ENCODE measurements at places on chromosomes 6 and 20.

- no peak for DNase-seq
Observed at GRCh38 chr6:135642912-135643311, 145.4 kb upstream of the AHI1 start.

DNA sequence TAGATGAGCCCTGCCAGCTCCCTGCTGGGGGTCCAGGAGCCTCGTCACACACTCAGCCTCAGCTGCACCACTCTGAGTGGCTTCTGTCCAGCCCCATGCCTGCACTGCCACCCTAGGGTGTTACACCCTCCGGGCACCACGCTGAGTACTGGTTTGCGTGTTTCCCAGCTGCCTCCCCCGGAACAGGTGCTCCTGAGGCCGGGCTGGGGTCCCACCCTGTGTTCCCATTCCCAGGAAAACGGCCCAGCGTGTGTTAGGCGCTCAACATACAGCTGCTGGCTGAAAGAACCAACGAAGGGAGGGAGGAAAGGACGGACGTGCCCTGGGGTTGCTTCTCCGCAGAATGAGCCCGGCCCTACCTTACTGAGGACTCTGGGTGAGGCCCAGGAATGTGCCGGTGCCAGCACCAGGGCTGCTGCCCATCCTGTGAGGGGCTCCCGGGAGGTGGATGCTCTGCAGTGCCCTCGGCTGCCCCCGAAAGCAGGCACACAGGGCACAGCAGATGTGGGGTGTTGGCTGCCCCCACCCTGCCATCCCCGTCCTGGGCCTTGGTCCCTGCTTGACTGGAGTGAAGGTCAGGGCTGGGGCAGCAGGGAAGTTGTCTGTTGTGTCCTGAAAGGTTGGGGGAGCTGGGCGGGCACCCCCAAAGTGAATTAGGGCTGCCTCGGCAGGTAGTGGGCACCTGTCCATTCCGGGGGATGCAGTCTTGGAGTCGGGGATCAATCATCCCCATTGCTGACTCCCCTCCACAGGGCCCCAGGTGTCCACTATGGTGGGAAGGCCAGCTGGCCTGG, 16.3 kb downstream of the LAMA5 start:
- no peak for DNase-seq

DNA sequence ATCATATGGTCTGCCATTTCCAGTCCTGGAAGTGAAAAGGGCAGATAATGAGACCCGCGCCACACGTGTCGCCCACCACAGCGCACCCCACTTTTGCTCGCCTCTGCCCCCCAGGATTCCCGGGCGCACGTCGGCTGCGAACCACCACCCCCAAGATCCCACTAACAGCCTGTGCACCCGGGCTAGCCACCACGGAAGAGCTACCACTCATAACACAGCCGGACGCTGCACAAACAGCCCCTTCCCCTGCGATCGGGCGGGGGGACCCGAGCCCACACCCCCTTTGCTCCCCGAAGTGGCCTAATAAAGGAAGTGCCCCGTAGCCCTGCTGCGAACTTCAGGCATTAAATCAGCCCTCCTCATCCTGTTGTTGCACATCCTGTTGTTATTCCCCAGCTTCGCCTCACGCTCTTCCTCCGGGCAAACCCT, 506 bp downstream of the CITED2 start:
- DNase-seq, result no peak

GRCh38 chr6:92109256-92109655, 1310.1 kb downstream of the EPHA7 start:
- no peak for DNase-seq

DNA sequence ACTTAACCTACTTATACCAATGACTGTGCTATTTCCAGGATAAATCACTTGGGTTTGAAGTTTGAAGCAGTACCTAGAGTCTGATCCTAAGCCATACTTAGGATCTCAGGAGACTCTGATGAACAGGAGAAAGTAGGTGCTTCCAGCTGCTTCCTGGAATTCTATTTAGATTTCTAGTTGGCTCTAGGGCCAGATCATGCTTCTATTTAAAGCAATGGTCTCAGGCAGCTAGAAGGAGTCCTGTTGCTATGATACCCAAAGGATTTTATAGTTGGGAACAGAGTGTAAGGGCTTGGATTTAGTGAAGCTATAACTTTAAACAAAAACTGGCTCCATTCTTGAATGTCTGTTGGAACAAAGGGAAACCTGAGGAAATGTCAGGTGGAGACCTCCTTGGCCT, 52.4 kb upstream of the TINAG start:
- no peak for DNase-seq

DNA sequence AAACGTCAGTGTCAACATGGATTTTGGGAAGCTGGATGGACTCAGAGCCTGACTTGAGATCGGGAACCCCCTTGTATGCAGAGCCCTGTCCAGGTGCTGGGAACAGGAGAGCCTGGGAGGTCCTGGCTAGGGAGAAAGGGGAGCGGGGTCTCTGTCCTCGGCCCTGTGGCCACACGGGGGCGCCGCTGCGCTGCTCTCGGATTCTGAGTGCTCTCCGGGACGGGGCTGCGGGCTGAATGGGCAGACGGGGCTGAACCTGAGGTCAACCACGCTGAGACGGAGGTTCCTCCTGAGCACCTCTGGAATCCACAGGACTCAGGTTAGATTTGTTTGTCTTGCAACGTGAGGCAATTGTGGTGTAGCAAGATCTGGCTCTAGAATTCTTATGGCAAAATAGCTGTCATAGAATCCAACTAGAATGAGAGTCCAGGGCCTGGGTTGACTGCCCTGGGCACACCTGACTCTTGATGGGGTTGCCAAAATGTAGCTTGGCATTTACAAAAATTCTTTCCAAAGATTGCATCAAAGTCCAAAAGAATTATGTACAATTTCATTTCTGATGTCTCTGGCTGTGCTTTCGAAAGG, 20.6 kb upstream of the HLA-F start:
- no peak for DNase-seq

- no peak for DNase-seq
Observed at GRCh38 chr20:37355252-37356180, 9.6 kb downstream of the SRC start.

GRCh38 chr20:45115829-45116228, 855 bp upstream of the WFDC5 start:
- DNase-seq, result no peak

- DNase-seq, result no peak
Observed at GRCh38 chr6:20173833-20174792, 38.2 kb downstream of the MBOAT1 start.

DNA sequence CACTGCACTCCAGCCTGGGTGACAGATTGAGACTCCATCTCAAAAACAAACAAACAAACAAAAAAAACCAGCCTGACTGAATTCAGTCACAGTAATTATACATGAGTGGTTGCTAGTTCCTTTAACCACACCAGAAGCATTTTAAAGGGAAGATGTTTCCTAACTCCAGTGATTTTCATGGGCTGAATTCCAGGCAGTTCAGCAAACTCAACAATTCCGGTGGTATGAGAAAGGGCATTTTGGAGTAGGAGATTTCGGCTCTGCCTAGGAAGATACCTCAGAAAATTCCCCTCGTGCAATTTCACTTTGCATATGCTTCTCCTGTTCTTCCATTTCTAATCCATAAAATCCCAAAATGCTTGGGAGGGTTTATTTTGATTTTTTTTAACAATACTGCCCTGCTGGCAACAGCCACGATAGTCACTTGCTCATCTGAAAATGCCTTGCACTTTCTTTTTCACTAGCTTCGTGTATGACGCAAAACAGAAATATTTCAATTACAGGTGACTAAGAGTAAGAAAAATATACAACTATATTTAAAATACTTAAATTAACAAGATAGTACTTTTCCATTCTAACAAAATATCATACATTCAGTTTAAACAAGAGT, 48.3 kb upstream of the IPCEF1 start:
- no peak for DNase-seq

DNA sequence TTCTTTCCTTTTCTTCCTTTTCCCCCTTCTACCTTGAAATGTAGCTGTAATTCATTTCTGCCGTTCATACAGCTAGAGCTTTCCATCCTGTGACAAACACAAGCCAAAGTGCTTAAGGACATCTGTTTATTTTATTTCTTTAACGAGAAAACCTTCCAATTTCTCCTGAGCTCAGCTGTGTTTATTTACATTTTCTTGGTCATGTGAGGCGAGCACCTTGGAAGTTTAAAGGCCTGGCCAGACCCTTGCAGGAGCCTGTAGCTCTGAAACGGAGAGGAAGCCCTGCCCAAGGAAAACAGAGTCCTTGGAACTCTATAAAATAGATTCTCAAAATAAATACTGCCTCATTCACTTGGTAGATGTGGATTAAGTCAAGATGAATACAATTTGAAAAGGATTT, 223.1 kb downstream of the EYA2 start:
- no peak for DNase-seq

GRCh38 chr6:89602166-89602565, 36.4 kb downstream of the LYRM2 start:
- no peak for DNase-seq

GRCh38 chr20:5973971-5974370, 23.5 kb downstream of the MCM8 start:
- DNase-seq, result no peak

DNA sequence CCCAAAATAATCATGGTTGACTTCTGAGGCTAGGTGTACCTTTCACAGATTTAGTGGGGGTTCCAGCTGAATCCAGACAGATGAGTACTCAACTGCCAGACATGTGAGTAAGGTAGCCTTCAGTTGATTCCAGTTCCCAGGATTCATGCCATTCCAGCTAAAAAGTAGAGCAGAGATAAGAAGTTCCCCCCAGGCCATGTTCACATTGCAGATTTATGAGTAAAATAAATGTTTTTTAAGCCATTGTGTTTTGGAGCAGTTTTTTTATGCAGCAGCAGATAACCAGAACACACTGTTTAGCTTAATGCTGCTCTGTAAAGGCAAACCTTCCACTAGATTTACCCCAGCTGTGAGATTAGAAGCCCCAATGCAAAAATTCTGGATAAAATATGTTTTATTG, 245.0 kb downstream of the RFPL4B start:
- no peak for DNase-seq

Measured in NCI-H526 treated with DMSO at 0.1 percent for 48 hours (cell line).